ENCODE measurements at places on chromosomes 12 and 14. TPM values are rescaled to one million over a fixed set of nuclear protein-coding genes. Genes with fewer than 3 reads are reported as not detected.
A peak's percentile ranks its signal among the peaks of the same experiment; 100 is the strongest.

DNA sequence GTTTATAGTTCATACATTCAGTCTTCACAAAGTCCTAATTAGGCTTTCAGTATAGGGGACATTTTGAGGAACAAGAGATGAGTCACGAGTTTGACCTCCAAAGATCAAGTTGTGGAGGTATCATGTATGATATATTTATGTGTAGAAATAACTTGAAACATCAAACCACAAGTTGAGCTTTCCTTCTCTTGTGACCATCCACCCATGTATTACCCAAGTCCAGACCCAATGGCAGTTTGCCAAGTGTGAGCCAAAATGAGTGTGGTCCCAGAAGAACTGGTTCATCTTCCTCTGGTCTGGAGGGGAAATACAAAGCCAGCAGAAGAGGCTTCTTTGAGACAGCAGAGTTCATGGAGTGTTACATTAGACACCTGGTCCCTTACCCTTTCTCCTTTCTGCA, 104.9 kb downstream of the ATP23 start:
- no peaks in the 10 kb centered on the region for H3K27me3 ChIP-seq
- H3K4me1 ChIP-seq = no peaks in the 10 kb centered on the region
- H3K27ac ChIP-seq = no peak overlapping the region
- DNase-seq = no peak
- H3K4me3 ChIP-seq = no peak overlapping the region
- no peaks in the 10 kb centered on the region for H3K36me3 ChIP-seq

The LTB4R gene
- total RNA-seq = 3.9 TPM

DNA sequence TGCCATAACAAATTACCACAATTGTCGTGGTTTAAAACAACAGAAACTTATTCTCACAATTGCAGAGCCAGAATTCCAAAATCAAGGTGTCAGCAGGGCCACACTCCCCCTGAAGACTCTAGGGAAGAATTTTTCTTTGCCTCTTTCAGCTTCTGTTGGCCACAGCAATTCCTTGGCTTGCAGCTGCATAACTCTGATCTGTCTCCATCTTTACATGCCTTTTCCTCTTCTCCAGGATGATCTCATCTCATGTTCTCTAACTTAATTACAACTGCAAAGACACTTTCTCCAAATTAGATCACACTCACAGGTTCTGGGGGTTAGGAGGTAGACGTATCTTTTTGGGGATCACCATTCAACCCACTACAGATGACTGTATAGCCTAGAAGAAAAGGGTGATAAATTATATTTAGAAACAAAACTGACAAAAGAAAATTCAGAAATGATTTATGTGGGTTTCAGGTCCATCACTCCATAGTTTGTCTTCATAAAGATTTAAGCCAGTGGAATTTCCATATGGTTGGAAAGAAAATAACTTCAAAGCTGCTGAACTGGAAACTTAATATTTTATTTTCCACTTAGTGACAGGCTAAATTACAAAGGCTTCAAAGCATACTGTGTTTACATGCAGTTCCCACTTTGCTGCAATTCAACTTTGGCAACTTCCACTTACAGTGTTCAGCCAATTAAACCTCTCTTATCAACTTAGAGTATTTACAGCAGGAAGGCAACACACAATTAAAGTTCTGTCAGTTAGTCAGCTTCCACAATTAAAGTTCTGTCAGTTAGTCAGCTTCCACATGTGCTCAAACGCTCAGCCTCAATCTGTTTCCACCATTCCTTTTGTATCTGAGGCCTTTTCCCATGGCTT, 213.3 kb downstream of the EPS8 start:
- no peaks in the 10 kb centered on the region for H3K36me3 ChIP-seq
- no peaks in the 10 kb centered on the region for H3K4me1 ChIP-seq
- no peak for DNase-seq
- H3K27me3 ChIP-seq = no peaks in the 10 kb centered on the region

- H3K4me3 ChIP-seq = no peak overlapping the region
- no peak overlapping the region for H3K27ac ChIP-seq
- H3K36me3 ChIP-seq = no peaks in the 10 kb centered on the region
Measured at GRCh38 chr12:76896274-76896673, 17.5 kb upstream of the CSRP2 start.

- no peaks in the 10 kb centered on the region for H3K27me3 ChIP-seq
- H3K4me1 ChIP-seq = peaks cover 9% of the 10 kb centered on the region
- no peak for DNase-seq
- H3K4me3 ChIP-seq = no peak overlapping the region
- no peak overlapping the region for H3K27ac ChIP-seq
- no peaks in the 10 kb centered on the region for H3K36me3 ChIP-seq
Measured at GRCh38 chr12:24599736-24600135, 349.2 kb downstream of the BCAT1 start.

DNA sequence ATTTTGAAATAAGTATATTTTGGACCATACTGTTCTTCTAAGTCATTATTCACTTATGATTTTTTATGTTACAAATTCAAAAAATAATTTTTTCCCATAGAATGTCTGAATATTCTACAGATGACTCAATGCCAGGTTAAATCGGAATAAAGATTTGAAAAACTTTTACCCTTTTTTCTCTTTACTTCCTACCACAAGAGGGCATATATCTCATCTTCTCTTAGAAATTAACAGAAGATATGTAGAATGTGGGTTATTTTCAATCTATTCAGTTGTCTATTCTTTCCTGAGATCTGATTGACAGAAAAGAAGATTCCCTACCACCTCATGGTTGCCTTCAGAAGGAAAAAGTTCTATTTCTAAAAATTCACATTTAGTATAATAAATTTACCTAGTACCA, 53.0 kb upstream of the KITLG start:
- H3K36me3 ChIP-seq = no peaks in the 10 kb centered on the region
- H3K4me3 ChIP-seq = no peak overlapping the region
- no peaks in the 10 kb centered on the region for H3K4me1 ChIP-seq
- H3K27me3 ChIP-seq = no peaks in the 10 kb centered on the region

GRCh38 chr12:74317741-74318140, 219.9 kb upstream of the ATXN7L3B start:
- H3K4me3 ChIP-seq = no peak overlapping the region
- H3K27ac ChIP-seq = no peak overlapping the region
- H3K4me1 ChIP-seq = no peaks in the 10 kb centered on the region
- no peak for DNase-seq
- no peaks in the 10 kb centered on the region for H3K27me3 ChIP-seq

The WDHD1 gene
- 0.53 TPM for total RNA-seq

The CLEC4D gene
- 0.16 TPM for total RNA-seq

DNA sequence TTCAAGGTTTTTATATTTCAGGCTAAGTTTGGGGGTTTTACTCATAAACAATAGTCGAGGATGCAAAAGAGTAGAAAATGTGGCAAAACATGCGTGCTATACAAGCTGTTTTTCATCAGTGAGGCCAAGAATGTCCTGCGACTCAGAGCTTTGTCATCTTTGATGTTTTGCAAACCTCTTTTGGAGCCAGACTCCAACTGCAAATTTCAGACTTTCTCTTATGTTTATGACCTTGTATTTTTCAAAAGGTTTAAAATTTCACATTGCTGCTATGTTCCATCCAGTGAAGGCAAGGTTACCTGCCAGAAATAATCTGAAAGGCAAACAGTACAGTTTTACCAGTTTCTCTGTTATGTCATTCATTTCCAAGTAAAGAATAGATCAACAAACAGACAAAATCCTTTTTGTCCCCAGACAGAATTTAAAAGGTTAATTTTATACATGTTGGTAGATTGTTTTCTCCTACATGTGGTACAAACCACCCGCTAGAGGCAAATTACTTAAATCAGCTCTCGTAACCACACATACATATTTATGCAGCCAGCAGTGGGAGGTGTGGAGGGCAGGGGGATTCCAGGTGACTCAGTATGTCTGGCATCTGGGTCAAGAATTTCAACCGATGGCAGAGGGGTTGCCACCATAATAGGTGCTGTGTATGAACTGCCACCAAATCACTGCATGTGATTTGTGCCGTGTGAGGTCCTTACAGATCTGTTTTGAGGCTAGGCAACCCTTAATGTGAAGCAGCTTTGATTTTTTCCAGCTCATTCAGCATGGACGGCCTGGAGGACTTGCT, 119.8 kb upstream of the CPM start:
- no peaks in the 10 kb centered on the region for H3K27me3 ChIP-seq
- no peaks in the 10 kb centered on the region for H3K4me1 ChIP-seq
- H3K27ac ChIP-seq = no peak overlapping the region
- no peak for DNase-seq
- H3K36me3 ChIP-seq = no peaks in the 10 kb centered on the region

DNA sequence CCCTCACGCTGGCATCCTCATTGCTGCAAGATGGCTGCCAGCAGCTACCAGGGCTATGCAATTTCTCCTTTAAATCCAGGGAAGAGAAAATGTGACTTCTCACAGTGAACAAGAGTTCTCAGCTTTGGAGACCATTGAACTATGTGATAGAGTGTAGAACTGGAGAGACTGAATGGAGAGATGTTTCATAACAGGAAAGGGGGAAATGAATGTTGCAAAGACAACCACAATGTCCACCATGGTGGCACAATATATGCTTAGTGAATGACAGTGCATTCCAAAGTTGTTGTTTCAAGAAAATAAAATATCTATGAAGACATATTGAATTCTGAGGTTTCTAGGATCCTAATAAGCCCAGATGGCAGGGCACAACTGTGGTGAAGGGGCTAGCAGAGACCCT, 13.2 kb upstream of the COCH start:
- H3K4me3 ChIP-seq = no peak overlapping the region
- no peaks in the 10 kb centered on the region for H3K4me1 ChIP-seq
- H3K36me3 ChIP-seq = no peaks in the 10 kb centered on the region
- no peak overlapping the region for H3K27ac ChIP-seq
- no peak for DNase-seq

The AVPR1A gene
- 57.3 TPM for total RNA-seq

The ANO2 gene
- total RNA-seq = 0.06 TPM

The GPATCH2L gene
- 10.0 TPM for total RNA-seq

DNA sequence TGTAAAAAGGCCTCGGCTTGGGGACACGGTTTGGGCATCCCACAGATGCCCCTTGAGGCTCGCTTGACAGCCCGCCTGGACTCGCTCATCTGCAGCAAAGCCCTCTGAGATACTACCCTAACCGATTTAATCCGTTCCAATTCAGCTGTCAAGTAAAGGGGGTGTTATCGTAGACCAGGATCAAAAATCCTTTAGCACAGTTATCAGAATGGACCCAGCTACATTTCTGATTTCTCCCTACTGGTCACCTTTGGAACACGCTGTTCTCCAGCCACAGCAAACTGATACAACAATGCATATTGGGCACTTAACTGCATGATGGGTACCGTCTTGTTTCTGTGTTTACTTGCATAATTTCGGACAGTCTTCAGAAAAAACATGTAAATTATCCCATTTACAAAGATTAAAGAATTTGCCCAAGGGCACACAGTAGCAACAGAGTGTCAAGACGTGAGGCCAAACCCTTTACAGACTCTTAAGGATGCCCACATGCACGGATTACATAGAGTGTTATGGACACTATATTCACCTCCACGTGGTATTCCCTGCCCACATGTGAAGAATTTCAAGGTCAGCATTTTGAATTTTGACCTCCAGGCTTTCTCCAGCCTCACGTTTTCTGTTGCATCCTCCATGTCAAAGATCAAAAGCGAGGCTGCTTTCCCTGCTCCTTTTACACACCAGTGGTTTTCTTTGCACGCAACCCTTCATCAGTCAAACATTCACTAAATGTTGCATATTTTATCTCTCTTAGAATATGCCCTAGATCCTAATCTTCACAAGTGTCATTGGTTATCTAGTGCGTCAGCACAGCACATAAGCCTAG, 3.2 kb upstream of the DUSP6 start:
- no peaks in the 10 kb centered on the region for H3K27me3 ChIP-seq
- DNase-seq = no peak
- H3K36me3 ChIP-seq = no peaks in the 10 kb centered on the region
- peaks cover 23% of the 10 kb centered on the region for H3K4me1 ChIP-seq
- H3K27ac ChIP-seq = peak overlapping the region; percentile 99

DNA sequence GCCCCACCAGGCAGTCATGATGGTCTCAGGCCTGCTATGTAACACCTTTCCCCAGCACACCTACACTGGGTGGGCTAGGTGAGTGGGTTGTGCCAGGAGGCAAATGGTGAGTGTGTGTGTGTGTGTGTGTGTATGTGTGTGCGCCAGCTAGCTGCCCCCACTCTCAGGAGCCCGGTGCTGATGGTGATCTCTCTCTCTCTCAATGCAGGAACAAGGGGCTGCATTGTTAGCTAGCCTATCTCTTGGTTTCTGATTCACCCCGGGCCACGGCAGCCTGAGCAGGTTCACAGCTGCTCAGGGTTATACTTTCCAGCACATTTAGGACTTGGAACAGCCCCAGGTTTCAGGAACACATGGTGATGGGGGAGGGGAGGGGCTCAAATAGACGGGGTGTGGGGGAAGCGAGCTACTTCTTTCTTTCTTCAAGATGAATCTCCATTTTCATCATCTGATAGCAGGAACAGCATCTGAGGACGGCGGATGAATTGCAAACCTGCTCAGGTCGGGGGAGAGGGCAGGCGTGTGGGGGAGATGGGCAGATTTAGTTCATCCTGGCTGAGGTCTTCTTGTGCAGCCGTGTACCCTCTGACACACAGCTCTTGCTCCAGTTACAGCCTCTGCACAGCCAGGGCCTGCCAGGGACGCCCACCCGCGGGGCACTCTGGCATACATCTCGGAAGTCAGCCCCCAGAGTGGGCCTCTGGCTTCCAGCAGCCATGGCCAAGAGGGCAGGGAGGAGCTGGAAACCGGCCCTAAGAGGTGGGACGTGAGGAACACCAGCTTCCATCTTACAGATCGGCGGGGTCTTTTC, 137.6 kb downstream of the ZFP36L1 start:
- no peak overlapping the region for H3K4me3 ChIP-seq
- no peaks in the 10 kb centered on the region for H3K36me3 ChIP-seq
- H3K4me1 ChIP-seq = no peaks in the 10 kb centered on the region

The KCNMB4 gene
- total RNA-seq = 0.37 TPM

The B4GALNT1 gene
- 1.0 TPM for total RNA-seq

DNA sequence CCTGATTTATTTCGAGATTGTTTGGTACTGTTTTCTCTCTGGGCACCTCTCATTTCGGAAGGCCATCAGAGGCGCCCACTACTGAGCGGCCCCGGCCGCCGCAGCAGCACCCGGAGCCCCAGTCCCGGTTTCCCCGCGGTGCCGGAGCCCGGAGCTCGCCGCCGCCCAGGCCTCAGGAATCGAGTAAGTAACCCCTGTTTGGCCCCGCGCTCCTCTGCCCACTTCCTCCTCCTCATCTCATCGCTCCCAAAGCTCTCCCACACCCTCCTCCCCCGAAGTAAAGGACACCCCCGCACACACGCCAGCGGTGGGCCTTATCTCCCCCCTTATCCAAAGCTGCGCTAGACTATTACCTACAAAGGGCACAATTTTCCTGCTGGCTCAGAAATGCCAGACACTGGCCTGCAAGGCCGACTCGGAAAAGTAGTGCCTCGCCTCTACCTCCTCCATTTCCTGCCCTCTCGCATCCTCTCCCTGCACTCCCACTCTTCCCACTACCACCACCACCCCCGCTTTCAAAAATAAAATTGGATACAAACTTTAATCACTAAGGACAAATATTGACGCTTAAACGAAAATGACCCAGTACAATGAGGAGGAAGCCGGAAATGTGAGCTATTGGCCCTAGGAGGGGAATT, 637 bp upstream of the FOXG1 start:
- no peak overlapping the region for H3K27ac ChIP-seq
- no peaks in the 10 kb centered on the region for H3K36me3 ChIP-seq
- H3K4me3 ChIP-seq = peak overlapping the region; percentile 7
- no peak for DNase-seq

- no peaks in the 10 kb centered on the region for H3K36me3 ChIP-seq
- no peak overlapping the region for H3K4me3 ChIP-seq
- H3K4me1 ChIP-seq = no peaks in the 10 kb centered on the region
Measured at GRCh38 chr14:26128931-26129671, 468.7 kb downstream of the NOVA1 start.
